ENCODE measurements at places on chromosomes 6 and 20.

GRCh38 chr6:117138920-117139319 is 126.4 kb upstream of the VGLL2 start:
- DNase-seq: no peak

DNA sequence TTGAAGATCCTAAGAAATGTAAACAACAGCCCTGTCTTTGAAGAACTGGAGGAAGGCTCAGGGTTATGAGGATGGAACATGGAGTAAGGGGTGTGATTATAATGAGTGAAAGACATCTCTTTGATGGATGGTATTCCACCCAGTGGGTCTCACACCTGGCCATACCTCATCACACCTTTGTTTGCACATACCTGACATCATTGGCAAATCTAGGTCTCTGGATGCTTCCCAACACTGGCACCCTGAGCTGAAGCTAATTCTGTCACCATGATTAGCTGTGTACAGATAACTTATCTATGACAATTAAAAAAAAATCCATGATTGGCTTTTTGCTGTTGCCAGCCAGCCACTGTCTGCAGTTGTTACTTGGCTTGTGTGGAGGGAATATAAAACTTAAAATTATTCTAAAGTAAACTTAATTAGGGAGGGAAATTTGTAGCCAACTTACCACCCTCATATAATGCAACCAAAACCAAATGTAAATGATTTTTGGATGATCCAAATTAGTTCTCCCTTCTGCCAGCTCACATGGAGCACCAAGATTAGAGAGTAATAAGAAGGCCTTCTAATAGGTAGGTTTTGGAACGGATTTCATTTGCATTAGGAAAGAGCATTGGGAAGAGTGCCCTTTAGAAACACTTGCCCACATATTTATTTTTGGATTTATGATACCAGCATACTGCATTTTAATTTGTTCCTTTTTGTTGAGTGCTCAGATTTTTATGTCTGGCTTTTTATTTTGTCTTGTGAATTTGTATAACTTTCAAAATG is 249.5 kb downstream of the SOX4 start:
- DNase-seq: no peak

- DNase-seq: no peak
Observed at GRCh38 chr6:157953580-157954091, 28.0 kb upstream of the SYNJ2 start.

- no peak for DNase-seq
Observed at GRCh38 chr20:53789989-53790675, 196.5 kb upstream of the ZNF217 start.

- DNase-seq: no peak
Observed at GRCh38 chr20:24977797-24978196, 14.8 kb downstream of the APMAP start.

DNA sequence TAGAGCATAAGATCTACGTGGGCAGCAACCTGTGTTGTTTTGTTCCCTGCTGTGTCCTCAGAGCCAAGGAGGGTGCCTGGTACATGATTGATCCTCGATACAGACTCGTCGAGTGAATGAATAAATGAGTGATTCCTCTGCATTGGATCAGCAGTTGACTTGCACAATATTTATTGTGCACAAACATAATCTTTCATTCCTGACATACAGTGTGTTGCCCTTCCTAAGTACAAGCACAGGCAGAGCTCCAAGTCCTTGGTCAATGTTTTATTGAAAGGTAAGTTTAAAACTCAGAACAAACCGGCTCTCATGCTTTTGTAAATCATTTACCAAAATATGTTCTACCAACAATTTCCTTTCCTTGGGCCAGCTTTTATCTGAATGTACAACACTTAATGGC is 57.4 kb downstream of the STMND1 start:
- no peak for DNase-seq

- DNase-seq: no peak
Observed at GRCh38 chr6:44054721-44055559, 72.3 kb downstream of the MRPL14 start.

DNA sequence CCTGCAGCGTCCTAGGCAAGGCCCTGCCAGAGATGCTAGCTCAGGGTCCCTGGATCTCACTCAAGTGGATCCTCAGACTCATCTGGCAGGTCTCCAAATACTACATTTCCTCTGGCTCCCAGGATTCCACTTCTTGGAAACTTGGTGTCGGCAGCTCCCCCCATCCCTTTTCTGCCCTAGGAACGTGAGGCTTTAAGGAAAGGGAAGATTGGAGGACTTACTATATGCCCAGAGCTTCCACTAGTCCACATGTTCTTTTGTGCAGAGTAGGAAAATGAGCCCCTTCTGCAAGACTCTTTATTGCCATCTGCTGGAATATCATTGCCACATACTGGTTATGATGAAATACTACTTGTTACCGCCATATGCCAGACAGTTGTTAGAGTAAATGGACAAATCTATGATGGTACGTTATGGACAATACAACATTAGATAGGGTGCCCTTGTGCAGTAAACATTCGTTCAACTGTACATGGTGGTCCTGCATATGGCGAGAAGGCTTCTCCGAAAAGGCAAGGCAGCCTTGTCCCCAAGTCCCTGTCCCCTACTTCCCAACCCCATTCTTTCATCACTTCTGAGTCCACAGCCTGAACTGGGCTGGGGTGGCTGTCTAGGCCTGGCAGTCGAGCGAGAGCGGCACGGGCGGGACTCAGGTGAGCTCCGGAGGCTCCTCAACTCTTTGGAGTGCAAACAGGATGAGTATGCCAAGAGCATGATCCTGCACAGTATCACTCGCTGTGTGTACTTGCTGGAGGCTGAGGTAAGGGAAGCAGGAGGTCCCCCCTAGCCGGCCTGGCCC is 780 bp downstream of the ARMC12 start:
- DNase-seq: peak; percentile 79

GRCh38 chr20:44279228-44279627 is 31.8 kb downstream of the FITM2 start:
- no peak for DNase-seq

- DNase-seq: no peak
Observed at GRCh38 chr20:4952229-4952628, 49.1 kb downstream of the SLC23A2 start.

GRCh38 chr20:63942250-63942951 is 13.8 kb downstream of the UCKL1 start:
- no peak for DNase-seq

DNA sequence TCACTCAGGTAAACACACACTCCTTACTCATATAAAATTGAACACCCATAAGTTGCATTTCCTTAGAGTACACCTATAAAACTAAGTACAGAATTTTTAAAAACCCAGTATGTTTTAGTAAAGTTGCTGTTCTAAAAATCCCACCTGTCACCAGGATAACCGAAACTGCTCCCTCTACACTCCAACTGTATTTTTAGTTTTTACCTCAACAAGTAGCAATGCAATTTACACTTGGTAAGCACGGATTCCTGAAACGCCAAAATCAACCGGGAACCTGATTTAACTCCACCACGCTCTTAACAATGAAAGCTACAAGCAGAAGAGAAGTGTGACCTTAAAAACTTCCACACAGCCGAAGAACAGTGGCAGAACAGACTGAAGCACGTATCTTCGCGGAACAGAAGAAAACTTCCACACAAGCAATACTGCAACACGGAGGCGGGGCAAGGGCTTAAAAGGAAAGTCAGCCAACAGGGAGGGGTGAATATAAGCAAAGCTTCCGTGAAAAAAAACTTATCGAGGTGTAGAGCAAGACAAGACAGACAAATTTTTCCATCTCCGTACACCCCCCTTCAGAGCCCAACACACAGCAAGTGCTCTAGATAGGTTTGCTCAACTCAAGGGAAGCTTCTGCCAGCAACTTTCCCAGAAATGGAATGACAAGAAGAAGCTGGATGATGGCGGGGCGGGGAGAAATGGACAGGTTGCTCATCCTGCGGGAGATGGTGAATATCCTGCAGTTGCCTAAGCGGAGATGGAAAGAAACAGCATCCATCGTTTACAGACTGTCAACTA is 1.4 kb downstream of the STAU1 start:
- DNase-seq: peak; percentile 72

DNA sequence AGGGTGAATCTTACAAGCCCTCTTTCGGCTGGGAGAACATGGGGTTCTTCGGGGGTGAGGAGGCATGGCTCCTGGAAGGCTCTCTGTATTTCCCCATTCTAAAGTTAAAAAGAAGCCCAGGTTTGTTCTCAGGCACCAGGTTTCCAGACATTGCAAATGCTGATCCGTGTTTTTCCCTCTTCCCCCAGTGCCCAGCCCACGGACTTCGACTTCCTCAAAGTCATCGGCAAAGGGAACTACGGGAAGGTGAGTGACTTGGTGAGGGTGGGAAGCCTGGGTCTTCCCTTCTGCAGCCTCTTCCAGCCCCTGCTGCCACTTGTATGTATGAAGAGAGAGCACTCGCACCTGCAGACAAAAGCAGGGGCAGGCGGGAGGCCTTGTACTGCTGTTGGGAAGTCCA is 8.7 kb downstream of the SGK2 start:
- DNase-seq: no peak

GRCh38 chr6:49001856-49002541 is 461.1 kb downstream of the MMUT start:
- DNase-seq: no peak

- DNase-seq: no peak
Observed at GRCh38 chr6:3480009-3480408, 23.2 kb upstream of the SLC22A23 start.

GRCh38 chr6:47716207-47716606 is 17.8 kb downstream of the ADGRF4 start:
- no peak for DNase-seq

DNA sequence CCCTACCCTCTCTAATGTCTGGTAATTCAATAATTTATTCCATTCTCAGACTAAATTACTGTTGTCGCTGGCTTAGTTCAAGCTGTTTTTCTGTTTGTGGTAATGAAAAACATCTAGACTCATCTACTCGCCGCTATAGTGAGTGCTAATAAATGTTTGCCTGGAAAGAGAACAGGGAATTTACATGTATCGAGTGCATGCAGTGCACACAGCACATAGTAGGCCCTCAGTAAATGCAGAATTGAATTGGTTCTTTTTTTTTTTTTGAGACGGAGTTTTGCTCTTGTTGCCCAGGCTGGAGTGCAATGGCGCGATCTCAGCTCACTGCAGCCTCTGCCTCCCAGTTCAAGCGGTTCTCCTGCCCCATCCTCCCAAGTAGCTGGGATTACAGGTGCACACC is 7.7 kb upstream of the NSFL1C start:
- no peak for DNase-seq

- no peak for DNase-seq
Observed at GRCh38 chr20:3093861-3094361, 9.4 kb upstream of the AVP start.

GRCh38 chr6:29325777-29326176 is 24.3 kb downstream of the OR14J1 start:
- no peak for DNase-seq

DNA sequence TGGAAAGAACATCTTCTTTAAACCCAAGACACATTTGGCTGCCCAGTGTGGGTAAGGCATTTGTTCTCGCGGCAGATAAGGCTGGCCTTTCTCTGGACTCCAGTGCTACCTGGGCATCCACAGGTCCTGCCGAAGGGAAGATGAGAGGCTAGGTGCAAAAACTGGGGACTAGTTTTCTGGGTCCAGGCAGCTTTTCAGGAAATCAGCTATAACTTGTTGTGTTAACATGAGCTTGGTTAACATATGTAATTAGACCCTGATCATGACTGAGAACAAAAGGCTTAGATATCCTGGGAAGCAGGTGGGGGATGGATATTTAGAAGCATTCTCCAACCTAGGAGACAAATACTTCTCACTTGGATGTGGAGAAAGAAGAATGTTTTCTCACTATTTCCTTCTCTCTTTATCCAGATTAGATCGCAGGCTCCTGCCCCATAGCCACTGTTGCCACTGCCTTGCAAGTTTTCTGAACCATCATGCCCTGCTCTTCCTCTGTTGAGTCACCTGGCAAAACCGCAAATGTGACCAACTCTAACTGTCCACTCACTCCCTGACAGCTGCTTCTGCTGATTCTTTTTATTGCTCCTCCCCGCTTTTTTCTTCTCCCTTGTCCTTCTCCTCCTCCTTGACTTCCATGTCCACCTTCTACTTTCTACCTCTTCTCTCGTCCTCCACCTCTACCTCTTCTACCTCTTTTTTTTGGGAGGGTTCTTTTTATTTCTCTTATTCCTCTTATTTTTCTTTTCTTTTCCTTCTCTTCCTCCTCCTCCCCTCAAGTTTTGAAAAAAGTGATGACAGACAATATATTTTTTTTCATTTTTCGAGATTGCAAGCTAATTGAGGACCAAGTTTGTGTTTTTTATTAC is 258.1 kb downstream of the UTRN start:
- DNase-seq: no peak

DNA sequence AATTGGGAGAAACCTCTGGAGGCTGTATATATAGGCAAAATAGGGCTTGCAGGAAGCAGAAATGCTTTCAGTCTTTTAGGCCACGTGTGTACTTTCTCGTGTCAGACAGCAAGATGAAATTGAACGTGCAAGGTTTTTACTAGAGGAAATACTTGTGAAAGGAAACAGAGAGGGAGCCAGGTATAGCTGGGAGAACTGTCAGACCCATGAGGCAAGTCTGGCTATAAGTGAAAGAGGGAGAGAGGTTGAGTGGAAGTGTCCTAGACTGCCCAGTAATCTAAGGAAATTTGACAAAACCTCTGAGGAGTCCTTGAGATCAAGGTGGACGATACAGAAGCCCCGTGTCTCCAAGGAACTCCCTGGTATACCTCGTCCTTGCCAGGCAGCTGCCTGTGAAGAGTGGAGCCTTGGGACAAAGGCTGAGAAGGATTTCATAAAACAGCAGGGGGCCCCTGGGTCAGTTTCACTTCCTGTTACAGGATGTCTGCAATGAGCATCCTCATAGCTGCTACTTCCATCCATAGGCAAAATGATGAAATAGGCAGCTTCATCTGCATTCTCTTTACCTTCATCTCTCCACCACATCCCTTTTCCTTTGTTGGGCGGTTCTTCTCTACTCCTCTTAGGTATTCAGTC is 114.4 kb upstream of the MAP3K7 start:
- no peak for DNase-seq

DNA sequence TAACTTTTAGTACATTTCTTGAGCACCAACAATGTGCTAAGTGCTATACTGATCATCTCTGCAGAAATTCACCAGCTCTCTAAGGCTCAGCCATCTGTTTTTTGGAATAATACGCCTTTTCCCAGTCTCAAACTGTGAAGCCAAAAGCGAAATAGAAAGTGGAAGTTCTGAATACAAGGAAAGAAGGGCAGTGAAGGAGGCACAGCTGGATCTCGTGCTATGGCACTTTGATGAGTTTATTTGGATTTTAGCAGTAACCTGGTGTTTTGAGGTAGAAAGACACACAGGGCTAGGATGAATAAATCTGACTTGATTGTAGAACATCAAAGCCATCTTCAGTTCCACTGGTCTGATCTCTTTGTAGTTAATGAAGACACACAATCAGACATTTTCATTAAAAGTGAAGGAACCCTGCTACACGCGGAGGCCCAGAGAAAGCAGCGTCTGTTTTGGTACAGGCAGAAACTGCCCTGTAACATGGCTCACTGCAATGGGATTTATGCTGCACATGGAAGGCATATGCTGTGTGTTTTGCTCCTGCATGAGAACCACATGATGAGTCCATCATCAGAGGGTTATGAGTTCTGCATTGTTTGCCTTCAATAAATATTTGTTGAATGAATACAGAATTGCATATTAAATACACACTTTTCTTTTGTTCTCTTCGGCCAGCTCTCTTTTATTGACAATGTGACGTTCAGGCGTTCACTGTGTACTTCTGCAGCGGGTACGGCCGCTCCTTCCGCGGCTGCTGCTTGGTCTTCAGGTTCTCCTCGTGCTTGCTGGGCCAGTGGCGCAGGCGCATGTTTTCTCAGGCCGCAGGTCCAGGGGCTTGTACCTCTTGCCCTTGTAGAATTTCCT is 100.9 kb downstream of the PREP start:
- no peak for DNase-seq

GRCh38 chr20:43238266-43238665 is 48.6 kb upstream of the PTPRT start:
- no peak for DNase-seq
